ENCODE measurements at places on chromosomes 1 and 21.

DNA sequence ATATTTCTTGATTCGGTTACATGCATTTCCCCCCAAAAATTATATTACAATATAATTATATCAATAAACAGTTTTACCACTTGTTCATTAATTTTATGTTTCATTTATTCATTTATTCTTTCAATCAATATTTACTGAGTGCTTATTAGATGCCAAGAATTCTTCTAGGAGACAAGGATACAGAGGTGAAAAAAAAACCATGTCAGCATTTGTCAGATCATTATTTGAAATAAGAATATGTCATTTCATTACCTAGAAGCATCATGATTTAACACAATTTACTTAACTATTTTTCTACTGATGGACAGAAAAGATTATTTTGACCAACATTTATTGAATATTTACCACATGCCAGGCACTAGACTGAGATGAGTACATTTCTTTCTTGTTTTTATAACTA lies 512.7 kb downstream of the LMO4 start:
- no peak for DNase-seq

- no peak for DNase-seq
Measured at GRCh38 chr1:220841293-220841692, 38.0 kb upstream of the HLX start.

- no peak for DNase-seq
Measured at GRCh38 chr1:153888533-153888932, 34.2 kb downstream of the GATAD2B start.

- DNase-seq, result no peak
Measured at GRCh38 chr1:83985048-83985447, 13.9 kb downstream of the TTLL7 start.

- no peak for DNase-seq
Measured at GRCh38 chr1:55194851-55195250, 20.3 kb downstream of the USP24 start.

DNA sequence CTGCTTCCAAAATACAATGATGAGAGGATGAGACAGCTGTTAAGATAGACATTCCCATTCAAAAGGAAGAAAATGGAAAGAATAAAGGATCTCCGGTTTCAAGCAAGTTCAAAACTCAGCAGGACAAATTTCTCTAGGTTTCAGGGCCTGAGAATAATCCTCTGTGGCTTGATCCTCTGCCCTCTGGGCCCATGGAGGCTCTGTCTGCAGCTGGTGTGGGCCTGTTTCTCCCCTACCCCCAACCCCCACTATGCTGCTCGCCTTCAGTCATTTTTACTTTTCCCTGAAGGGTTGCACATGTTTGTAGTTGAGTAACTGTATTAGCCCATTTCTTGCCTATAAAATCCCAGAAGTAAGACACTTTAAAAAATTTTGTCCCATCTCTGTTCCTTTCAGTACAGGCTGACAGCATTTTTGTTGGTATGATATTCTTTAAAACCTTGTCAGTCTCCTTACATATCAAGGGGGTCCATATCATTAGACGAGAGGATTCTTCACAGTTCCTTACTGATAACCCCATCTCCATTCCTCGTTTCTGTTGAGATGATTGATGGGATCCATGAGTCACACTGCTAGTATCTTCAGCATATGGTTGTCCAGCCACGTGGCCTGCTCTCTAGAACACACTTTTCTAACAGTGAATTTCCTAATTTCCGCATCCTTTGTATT lies 10.5 kb downstream of the ZMYM4 start:
- no peak for DNase-seq

- DNase-seq, result no peak
Measured at GRCh38 chr1:2638466-2639115, 5.8 kb upstream of the MMEL1 start.

DNA sequence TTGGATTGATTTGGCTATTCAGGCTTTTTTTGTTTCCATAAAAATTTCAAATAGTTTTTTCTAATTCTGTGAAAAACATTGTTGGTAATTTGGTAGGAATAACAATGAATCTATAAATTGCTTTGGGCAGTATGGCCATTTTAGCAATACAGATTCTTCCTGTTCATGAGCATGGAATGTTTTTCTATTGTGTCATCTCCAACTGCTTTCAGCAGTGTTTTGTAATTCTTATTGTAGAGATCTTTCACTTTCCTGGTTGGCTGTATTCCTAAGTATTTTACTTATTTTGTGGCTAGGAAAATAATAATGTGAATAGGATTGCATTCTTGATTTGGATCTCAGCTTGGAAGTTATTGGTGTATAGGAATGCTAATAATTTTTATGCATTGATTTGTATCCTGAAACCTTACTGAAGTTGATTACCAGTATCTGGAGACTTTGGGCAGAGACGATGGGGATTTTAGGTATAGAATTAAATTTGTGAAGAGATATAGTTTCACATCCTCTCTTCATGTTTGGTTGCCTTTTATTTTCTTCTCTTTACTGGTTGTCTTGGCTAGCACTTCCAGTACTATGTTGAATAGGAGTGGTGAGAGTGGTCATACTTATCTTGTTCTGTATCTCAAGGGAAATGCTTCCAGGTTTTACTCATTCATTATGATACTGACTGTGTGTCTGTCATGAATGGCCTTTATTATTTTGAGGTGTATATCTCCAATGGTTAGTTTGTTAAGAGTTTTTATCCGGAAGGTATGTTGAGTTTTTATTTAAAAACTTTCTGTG lies 57.3 kb downstream of the DRAM2 start:
- no peak for DNase-seq

DNA sequence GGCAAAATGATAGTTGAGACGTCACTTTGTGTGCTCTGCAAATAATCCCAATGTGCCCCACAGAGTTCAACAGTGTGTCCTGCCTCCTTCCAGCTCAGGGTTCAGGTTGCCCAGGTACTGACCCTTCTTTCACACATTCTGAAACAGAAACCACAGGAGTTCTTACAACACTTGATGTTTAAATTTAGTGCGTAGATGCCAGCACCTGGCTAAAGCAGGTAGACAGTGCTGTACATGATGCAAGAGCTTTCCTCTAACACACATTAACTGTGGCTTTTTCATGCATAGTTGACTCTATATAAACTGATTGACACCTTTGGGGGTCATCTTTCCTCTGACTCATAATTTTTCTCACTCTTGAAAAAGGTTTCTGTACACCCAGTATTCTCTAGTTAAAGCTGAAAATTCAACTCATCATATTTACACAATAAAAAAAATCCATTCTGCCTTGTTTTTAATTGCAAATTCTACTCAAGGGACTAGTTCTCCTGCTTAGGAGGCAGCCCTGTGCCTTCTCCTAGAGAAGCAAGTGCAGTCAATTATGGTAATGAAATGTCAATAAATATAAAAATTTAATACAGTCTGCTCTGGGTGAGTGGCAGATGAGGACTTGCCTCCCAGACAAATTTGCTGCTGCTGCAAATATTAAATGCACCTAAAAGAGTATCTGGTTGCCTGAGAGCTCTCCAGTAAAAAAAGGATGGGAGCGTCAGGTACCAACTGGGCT lies 91.4 kb downstream of the NR5A2 start:
- DNase-seq, result no peak

GRCh38 chr1:26177182-26177684 lies at the start of gene CNKSR1:
CNKSR1 (plus strand) TSS chr1:26177491; CDS start chr1:26177548, 57 bp downstream.
- DNase-seq, result no peak

- DNase-seq, result no peak
Measured at GRCh38 chr1:210944252-210944651, 189.7 kb downstream of the KCNH1 start.

- DNase-seq, result peak; percentile 52
Measured at GRCh38 chr1:39410915-39411436, 80.5 kb upstream of the BMP8A start.

Measured in T follicular helper cell (primary cell).